ENCODE measurements at places on chromosomes 5 and 9.

- DNase-seq = no peak
Measured at GRCh38 chr5:39073767-39074016, 507 bp downstream of the RICTOR start.

- DNase-seq = no peak
Measured at GRCh38 chr9:137986268-137987099, 108.9 kb downstream of the CACNA1B start.

GRCh38 chr5:31442058-31442745 lies 89.7 kb downstream of the DROSHA start:
- no peak for DNase-seq

DNA sequence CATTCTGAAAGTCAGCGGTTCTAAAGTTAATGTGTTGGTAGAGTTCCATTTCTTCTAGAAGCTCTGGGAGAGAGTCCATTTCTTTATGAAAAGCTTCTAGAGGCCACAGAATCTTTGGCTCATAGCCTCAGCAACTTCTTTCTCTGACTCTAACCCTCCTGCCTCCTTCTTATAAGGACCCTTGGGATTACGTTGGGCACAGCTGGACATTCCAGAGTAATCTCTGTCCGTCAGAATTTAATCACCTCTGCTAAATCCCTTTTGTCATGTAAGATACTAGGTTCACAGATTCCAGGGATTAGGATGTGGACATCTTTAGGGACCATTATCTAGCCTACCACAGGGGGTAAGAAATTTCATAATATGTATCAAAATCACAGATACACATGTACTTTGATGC lies 22.6 kb upstream of the ANKDD1B start:
- DNase-seq = no peak

- DNase-seq = no peak
Measured at GRCh38 chr9:2198956-2199635, 183.9 kb downstream of the SMARCA2 start.

- no peak for DNase-seq
Measured at GRCh38 chr5:92652756-92653155, 928.3 kb downstream of the NR2F1-AS1 start.

DNA sequence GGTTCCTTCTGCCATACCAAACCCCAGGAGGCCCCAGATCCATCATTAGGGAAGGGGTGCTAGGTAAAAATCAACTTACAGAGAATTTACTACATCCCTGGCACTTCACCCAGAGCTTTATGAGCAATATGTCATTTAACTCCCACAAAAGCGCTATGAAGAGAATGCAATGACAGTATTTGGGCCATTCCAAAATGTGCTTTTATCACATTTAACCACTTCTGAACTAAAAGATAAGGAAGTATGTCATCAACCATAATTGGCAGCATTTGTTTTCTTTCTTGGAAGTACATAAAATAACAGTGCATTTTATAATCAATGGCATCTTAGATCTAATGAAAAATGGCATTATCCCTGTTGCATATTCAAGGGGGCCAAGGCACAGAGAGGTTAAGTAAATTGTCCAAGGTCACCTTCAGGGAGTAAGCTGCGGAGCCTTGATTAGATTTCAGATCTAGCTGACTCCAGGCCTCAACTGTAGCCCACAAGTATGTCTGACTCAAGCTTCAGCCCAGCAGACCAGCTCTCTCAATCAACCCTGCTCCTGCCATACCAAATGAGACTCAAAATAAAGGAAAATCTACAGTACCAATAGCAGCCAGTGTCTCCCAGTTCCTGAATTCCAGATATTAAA lies 16.5 kb downstream of the SH3TC2 start:
- peak; percentile 72 for DNase-seq

- no peak for DNase-seq
Measured at GRCh38 chr9:78577156-78577906, 280.4 kb downstream of the PSAT1 start.

- DNase-seq = peak; percentile 80
Measured at GRCh38 chr5:151115272-151115905, 34.6 kb upstream of the TNIP1 start.

DNA sequence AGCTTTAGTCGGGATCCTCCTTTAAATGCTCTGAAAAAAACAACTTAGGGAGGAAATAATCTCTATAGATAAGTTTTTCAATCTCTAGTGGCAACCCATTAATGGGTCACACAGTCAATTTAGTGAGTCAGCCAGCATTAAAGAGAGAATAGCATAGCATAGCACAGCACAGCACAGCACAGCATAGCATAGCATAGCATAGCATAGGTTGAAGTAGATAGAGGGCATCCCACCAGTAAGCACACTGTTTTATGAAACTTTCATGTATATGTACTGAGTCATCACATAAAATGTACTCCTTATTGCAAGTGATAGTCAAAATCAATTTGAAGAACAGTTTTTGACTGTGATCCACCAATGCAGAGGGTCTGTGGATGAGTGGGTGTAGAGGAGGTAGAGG lies 522.9 kb downstream of the CCDC171 start:
- DNase-seq = no peak

DNA sequence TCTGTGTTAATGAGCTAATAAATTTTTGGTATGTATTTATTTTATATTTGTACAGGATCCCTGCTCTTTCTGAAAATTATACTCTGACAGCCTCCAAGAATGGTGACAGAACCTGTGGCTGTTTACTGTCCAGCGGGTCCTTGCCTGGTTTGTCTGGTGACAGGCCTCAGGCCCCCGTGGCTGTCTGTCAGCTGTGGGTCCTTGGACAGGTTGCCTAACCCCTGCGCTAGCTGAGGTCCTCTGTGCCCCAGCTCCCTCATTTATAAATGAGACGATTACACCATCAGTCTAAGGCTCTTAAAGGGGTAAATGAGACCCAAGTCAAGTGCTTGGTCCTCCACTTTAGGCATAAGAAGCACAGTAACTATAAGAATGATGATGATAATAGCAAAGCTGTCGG lies 125.1 kb upstream of the COL5A1 start:
- no peak for DNase-seq

GRCh38 chr5:5188376-5189050 lies 48.4 kb downstream of the ADAMTS16 start:
- DNase-seq = no peak

- no peak for DNase-seq
Measured at GRCh38 chr9:91354881-91355280, 6.8 kb downstream of the AUH start.

DNA sequence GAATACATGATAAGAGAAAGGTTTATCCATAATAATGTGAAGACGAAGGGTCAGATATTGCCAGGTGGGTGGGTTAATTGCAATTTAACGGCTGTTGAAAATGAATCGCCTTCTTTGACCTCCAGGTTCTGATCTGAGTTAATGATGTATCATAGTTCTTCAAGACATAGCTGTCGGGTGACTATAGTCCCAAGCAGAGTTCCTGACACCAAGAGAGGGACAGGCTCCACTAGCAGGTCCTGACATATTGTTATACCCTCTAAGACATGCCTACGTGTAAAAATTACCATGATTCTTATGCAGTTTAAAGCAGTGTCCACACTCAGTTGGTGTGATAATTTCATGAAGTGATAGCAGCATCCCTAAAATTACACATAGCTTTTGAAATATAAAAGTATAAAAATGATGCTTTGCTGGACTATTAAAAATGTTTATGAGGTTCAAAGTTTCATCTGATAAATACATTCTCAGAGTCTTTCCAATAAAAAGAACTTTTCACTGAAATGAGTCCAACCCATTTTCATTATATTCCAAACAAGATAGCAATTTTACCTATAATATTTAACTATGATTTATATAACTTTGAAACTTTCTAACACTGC lies 53.0 kb downstream of the NTRK2 start:
- no peak for DNase-seq

DNA sequence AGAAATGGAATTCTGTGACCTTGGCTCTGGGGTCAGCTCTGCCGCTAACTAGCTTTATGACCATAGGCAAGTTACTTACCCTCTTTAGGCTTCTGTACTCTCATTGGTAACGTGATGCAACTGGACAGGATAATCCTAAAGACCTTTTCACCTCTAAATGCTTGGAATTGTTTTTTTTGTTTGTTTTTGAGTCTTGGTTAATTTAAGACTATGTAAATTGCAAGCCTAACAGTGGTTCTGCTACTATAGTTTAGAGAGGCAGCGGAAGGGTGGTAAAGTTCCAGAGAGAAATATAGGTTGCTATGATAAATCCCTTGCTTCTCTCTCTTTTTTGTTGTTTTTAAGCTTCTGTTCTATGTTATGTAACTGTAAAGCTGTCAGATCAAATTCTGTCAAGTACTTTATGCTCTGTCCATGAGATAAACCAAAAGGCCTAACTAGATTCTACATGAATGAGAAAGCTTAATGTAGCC lies 17.6 kb downstream of the FAM169A start:
- no peak for DNase-seq

DNA sequence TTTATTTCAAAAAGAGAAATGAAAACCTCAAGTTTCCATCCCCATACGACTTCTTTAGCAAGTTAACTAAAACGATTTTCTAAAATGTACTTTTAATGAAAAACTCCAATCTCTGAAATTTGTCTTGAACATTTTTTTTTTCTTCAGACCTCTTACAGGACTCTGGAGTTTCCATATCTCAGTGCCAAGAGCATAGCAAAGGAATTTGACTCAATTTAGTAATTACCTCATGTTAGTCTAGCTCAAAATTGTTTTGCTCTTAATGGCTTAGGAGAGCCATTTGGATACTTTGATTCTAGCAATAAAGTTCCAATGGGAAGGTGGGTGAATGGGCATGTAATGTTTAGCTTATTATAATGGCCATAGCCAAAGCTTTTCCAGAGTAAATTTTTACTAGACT lies 26.0 kb upstream of the SPATA31D4 start:
- peak; percentile 33 for DNase-seq

DNA sequence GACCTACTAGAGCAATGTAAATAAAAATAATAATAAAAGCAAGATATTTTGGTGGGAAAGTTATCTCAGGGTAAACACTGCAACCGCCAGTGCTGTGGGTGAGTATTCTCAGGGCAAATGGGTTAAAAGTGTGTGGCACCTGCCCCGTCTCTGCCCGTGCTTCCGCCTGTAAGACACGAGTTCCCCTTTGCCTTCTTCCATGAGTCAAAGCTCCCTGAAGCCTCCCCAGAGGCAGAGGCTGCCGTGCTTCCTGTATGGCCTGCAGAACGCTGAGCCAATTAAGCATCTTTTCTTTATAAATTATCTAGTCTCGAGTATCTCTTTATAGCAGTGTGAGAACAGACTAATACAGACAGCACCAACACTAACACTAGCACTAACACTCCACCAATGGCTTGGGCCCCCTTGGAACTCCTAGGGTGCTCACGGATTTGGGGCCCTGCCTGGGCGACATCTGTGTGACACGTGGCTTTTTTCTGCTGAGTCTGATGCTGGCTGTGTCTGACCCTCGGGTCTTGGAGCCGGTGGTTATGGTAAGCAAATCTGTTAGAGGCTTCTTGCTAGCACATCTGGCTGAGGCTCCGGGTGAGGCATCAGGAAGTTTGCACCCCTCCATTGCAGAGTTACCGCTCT lies 10.6 kb downstream of the PLEKHG4B start:
- DNase-seq = no peak

DNA sequence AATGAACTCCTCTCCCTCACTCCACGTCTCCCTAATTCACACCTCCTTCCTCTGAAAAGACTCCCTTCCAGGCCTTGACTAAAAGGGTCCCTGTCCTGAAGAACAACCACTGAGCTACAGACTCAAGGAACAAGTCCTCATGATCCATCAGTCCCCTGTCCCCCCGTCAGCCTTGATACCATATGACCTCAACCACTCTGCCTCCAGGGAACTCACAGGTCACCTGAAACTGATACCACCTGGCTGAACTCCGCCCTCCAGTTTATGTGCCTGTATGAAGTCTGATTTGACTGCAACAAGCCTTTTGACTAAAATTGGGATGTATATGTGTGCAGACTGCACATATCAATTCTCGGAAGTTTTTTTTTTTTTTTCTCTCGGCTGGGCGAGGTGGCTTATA lies 88.7 kb downstream of the UGCG start:
- no peak for DNase-seq

- no peak for DNase-seq
Measured at GRCh38 chr9:114954956-114955582, 24.7 kb upstream of the TNFSF8 start.

DNA sequence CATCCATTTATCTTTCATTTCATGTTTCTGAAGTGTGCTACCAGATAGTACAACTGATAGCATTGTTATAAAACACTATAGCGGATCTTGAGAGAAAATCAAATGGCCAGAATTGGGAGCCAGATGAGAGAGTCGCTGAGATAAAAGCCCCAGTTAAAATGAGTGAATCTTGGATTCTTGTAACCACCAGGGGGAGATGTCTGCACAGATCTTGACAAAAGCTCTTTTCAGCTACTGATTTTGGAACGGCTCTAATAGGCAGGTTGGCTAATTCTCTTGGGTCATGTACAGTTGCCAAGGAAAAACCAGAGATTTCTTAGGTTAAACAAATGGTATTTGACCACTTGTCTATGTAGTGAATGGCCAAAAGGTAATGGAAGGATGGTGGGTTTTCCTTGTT lies 21.7 kb downstream of the F2RL2 start:
- DNase-seq = peak; percentile 82

- DNase-seq = peak; percentile 28
Measured at GRCh38 chr9:98808411-98808815, 943 bp downstream of the GALNT12 start.

DNA sequence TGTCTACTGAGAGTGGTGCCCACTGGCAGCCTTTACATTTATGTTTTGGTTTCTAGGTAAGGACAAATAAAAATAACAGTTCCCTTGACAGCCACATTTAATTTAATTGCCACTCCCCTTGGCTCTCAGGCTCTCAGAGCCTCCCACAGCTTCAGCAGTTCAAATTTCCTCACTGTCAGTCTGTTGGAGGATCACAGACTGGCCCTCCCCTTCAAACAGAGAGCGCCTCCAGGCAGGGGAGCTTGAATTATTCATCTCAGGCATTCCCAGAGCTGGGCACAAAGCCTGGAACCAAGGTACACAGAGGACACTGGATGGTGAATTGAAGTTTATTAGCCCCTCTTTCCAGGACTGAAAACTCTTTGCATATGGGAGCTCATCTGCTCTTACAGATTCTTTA lies 407.7 kb downstream of the SPOCK1 start:
- peak; percentile 79 for DNase-seq

DNA sequence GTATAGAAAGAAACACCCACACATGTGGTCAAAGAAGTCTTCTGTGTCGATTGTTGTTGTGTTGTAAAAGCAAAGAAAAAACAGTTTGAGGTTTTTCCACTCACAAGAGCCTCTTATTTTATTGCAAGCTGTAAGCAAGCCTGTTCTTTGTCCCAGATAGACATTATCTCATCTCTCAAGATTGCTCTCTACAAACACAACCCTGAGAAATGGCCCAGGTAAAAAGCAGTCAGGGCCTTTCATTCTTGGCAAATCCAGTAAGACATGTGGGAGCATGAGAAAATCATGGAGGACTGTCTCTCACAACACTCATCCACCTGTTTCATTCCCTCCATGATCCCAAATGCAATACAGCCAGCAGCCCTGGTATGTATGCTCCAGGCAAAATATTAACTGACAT lies 286.6 kb upstream of the POU5F2 start:
- peak; percentile 51 for DNase-seq

DNA sequence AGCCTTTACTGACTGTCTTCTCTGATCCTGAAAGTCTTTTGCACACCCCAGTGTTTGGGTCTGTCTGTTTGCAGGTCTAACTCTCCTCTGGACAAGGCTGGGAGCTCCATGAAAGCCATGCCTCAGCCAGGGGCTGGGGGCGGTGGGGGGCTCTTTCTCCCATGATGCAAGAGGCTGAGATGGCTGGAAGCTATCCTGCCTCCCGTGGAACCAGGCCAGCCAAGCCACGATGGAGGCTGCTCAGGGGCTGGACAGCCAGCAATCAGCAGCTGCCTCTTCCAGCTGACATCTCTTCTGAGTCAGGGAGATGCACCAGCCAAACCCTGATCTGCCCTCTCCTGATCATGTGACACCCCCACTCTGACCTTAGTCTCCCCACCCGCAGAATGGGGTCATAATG lies 154.0 kb downstream of the BARX1 start:
- no peak for DNase-seq
